ENCODE measurements at places on chromosomes 2 and 18.
A peak's percentile ranks its signal among the peaks of the same experiment; 100 is the strongest.

- DNase-seq = no peak
Observed at GRCh38 chr2:26345283-26345544, 729 bp upstream of the SELENOI start.

- DNase-seq = peak; percentile 79
Observed at GRCh38 chr2:207143215-207144172, 22.3 kb downstream of the KLF7 start.

DNA sequence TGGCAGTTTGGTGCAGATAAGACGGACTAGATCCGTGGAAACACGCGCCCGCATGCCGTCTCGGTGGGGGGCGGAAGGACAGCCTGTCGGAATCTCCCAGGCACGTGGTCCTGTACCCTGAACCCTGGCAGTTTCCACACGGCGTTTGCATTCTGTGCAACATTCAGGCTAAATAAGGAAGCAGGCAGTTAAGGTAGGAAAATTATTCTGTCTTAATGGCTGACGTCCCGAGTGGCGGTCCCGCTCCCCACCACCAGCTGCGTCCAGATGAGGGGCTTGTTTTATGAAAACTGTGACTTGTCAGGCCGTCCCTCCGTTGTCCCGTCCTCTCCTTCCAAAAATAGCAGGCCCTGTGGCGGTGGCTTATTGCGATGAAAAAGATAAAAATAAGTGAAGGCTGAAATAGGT, 120.2 kb downstream of the NFATC1 start:
- DNase-seq = no peak

DNA sequence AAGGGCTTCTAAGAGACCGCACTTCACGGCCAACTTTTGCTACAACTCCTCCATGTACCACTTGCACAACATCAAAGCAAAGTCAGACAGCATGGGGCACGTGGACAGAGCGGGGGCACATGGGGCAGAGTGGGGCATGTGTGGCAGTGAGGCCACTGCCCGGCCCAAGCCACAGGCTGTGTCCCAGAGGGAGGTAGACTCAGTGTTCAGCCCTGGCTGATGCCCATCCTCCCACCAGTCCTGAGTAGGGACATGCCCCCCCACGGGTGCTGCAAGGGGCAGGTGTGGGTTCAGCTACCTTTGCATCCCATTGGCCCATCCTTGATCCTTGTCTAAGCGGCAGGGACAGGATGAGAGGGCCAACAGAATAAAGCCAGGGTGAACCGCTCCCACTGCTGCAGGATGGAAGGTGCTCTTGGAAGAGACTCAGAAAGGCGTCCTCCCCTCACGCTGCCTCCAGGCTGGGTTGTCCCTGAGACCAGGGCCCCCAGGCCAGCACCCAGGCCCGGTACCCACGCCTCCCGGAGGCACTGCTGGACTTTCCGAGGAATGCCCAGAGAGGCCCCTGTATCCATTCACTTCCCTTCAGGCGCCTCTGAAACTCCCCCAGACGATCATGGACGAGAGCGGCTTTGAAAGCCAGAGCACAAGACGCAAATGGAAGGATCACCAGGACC, 218.2 kb downstream of the NDUFA10 start:
- no peak for DNase-seq

DNA sequence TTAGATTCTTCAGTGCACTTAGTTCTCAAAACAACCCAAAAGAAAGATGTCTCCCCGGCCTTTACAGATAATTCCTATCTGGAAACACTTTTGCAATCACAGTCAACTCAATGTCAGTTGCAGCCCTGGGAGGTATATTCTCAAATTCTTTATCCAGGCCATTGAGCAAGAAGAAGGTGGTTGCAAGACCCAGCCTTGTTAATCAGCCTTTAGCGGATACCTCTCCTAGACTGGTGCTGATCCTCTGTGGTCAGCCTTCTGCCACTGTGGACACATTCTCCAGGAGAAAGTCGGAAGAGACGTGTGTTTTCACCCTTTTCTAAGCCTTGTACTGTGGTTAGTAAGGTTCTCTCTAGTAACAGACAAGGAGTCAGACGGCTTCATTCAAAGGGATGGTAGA, 7.8 kb upstream of the FZD7 start:
- DNase-seq = no peak

DNA sequence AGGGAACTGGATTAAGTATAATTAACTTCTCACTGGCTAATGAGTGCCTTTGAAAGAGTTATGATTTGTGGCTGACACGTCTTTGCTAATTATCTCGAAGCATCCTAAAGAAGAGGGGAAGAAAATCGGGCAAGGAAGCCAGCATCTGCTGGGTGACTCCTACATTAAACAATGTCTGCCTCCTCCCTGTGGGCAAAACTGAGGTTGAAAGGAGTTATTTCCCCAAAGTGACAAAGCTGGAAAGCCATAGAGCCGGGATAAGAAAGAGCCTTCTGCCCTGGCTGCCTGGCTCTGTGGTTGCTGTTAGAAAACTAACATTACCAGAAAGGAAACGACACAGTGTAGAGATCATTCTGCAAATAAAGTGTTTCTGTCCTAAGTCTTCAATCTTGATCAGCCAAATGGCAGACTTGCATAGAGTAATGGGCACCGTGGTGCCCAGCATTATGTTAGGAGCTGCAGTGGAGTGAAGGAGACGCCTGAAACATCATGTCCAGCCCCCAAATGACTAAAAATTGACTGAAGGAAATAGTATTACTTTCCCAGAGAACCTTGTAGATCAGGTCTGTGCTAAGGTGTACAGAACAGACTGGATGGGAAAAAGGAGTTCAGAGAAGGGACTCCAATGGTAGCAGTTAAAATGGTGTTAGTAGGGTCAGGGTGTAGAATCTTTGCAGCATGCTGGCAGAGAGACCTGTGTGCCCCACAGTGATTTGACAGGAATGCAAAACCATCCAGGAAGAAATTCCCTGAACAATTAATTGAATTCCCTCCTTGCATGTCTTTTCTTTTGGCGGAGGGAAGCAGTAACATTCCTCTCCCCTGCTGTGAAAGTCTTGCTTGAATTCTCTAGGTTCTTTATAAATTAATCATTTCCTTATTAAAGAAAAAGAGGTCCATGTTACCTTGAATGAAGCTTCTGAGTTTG, 44.4 kb downstream of the ALPK2 start:
- no peak for DNase-seq

GRCh38 chr2:30612371-30612770, 165.3 kb downstream of the LCLAT1 start:
- no peak for DNase-seq

- DNase-seq = no peak
Observed at GRCh38 chr2:50221106-50221505, 810.8 kb downstream of the NRXN1 start.

Measured in left cardiac atrium (tissue), 4 donors.